Fibroblast of skin of scalp (primary cell): ENCODE measurements at places on chromosomes 5 and 9.

- DNase-seq, result no peak
Observed at GRCh38 chr5:32833663-32834062, 122.5 kb downstream of the NPR3 start.

- DNase-seq, result no peak
Observed at GRCh38 chr9:32716955-32717543, 66.3 kb upstream of the TMEM215 start.

DNA sequence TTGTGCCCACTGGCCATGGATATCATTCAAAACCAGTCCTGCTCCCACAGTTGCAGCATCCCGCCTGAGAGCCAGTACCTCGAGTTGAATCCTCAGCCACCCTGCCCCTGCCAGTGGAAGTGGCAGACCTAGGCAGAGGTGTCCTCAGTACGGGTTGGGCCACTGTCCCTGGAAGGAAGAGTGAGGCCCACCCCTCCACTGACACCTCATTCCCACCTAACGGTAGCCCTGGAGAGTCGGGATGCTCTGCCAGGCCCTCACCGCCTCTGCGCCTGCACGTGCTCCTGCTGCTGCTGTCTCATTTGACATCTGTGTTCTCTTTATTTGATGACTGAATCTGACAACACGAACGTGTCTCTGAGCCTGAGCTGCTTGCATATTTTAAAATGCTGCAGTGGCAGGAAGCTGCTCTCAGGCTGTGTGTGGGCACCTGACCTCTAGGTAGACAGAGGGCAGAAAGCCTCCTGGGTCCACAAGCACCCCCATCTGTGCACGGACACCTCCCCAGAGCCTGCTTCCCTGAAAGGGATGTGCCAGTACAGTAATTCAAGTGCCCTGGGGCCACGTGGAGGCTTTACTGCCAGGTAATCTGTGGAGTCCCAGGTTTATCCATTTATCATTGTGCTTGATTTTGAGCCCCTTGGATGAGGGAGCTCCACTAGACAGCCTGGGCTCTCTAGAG is 194.7 kb downstream of the CACNA1B start:
- DNase-seq, result no peak

DNA sequence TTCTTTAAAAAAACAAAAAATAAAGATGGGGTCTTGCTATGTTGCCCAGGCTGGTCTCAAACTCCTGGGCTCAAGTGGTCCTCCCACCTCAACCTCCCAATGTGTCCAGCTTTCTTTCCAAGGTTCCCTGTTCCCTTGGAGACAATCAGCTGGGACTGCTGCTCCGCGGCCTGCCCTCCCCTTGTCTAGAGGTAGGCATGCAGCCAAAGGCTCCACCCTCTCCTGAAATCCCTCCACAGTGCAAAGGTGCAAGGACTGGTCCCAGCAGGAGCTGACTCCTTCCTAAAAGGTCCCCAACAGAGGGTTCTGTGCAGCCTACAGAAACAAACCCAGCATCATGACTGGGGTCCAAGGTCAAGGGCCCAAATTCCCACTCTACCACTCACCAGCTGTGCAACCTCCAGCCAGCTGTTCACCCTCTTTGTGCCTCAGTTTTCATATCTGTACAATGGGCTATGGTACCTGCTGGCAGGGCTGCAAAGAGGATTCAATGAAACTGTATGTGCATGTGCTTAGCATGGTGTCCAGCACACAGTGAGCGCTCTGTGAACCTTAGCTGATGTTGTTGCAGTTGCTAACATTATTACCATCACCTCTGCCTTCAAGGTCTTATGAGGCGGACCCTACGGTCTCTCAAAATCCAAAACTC is 47.5 kb downstream of the BARX1 start:
- no peak for DNase-seq

DNA sequence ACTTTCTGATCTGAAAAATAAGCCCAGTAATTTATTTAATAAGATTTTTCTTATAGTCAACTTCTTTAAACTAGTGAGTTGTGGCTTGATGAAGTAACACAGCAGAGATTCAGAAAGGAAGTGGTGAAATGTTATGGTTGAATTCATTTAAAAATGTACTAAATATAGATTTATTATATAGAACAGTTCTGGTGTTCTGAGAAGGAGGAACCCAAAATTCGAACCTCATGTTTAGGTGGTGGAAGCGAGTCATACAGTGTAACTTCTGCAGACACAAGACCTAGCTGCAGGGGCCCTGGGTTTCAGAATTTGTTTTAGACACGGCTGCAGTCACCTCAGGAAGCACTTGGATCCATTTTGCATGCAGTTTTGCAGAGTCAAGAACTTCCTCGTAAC is 188.2 kb downstream of the TRIO start:
- no peak for DNase-seq
